ENCODE measurements at places on chromosomes 6 and 20. TPM values are rescaled to one million over a fixed set of nuclear protein-coding genes. Genes with fewer than 3 reads are reported as not detected.
A peak's percentile ranks its signal among the peaks of the same experiment; 100 is the strongest.

DNA sequence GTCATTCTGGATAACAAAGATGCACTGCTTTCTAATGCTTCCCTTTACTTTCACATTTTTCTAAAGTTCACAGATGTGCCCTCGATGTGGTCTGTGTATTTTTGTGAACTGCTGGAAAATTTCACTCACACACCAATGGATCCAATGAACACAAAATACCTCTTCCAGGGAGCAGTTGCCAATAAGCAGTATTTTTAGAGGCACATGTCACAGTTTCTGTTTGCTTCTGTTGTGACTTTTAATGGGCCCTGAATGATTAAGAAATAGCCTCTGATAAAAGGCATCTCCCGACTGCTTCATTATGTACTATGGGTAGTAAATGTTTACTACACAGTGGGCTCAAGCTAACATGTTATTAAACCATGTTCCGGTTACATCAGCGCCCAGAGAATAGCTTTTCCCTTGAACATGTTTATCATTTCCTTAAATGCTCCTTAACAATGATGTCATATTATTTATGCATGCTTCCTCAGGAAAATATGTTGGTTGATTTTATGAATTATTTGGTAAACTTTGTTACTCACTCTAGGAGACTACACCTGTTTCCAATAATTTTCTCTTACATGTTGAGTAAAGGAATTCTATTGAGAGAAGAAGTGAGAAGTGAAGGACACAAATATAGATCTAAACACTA is 188.0 kb downstream of the KCNQ5 start:
- H3K27ac ChIP-seq = peak overlapping the region; percentile 84
- DNase-seq = no peak
- no peak overlapping the region for H3K4me3 ChIP-seq

GRCh38 chr20:3702611-3703391 is 9.6 kb downstream of the SIGLEC1 start:
- no peaks in the 10 kb centered on the region for H3K36me3 ChIP-seq
- H3K4me3 ChIP-seq = no peak overlapping the region

DNA sequence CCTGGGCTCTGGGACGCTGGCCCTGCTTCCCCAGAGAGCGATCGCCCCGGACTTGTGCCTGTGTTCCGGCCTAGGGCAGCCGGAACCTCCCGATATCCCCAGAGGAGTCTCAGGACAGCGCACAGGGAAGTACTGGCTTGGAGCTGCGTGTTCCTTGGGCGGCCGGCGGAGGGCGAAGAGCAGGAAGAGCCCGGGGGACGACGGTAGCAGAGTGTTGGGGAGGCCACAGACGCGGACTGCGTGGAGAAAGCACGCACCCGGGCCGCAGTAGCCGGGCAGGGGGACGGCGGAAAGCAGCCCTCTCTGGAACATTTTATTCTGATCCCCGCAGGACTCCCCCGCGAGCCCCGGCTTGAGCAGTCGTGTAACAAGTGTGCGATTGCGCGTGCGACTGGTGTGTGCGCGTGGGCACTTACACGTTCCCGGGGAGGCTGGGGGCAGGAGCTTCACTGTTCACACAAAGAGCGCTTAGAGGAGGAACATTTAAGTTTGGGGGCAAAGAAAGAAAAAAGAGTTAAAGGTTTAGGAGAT is 36.1 kb downstream of the NCR2 start:
- no peak overlapping the region for H3K27ac ChIP-seq
- peak; percentile 51 for DNase-seq
- no peaks in the 10 kb centered on the region for H3K36me3 ChIP-seq
- peaks cover 16% of the 10 kb centered on the region for H3K4me1 ChIP-seq
- no peaks in the 10 kb centered on the region for H3K27me3 ChIP-seq

GRCh38 chr20:3165473-3166337 is 6.0 kb upstream of the FASTKD5 start:
- H3K4me1 ChIP-seq = peaks cover 9% of the 10 kb centered on the region
- H3K27ac ChIP-seq = no peak overlapping the region
- H3K27me3 ChIP-seq = no peaks in the 10 kb centered on the region
- DNase-seq = peak; percentile 57
- H3K36me3 ChIP-seq = no peaks in the 10 kb centered on the region

DNA sequence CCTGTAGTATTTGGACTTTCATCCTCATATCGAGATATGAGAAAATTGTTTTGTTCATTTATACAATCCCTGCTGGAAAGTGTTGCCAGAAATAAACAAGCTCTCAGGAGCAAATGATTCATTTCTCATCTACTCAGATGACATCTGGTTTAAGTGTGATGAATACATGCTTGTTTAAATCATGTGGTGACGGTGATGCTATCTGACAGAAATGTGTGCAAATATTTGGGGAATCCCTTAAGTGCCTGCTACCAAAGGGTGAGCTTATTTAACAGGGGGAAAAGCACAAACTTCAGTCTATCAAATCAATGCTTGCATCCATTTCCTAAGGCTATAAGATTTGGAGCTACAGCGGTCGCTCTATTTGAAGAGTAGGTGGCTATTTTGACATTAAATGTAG is 368.3 kb upstream of the SASH1 start:
- H3K4me1 ChIP-seq = no peaks in the 10 kb centered on the region
- no peaks in the 10 kb centered on the region for H3K36me3 ChIP-seq
- no peak overlapping the region for H3K27ac ChIP-seq
- no peaks in the 10 kb centered on the region for H3K27me3 ChIP-seq
- no peak for DNase-seq

- H3K27me3 ChIP-seq = peaks cover 6% of the 10 kb centered on the region
- H3K4me3 ChIP-seq = no peak overlapping the region
- peaks cover 19% of the 10 kb centered on the region for H3K4me1 ChIP-seq
- H3K36me3 ChIP-seq = no peaks in the 10 kb centered on the region
These were observed 240.3 kb downstream of the DLL1 start for GRCh38 chr6:170050591-170051041.

GRCh38 chr20:62339647-62340062 is 27.5 kb downstream of the LAMA5 start:
- no peak overlapping the region for H3K27ac ChIP-seq
- no peak overlapping the region for H3K4me3 ChIP-seq
- no peaks in the 10 kb centered on the region for H3K27me3 ChIP-seq
- H3K4me1 ChIP-seq = no peaks in the 10 kb centered on the region

DNA sequence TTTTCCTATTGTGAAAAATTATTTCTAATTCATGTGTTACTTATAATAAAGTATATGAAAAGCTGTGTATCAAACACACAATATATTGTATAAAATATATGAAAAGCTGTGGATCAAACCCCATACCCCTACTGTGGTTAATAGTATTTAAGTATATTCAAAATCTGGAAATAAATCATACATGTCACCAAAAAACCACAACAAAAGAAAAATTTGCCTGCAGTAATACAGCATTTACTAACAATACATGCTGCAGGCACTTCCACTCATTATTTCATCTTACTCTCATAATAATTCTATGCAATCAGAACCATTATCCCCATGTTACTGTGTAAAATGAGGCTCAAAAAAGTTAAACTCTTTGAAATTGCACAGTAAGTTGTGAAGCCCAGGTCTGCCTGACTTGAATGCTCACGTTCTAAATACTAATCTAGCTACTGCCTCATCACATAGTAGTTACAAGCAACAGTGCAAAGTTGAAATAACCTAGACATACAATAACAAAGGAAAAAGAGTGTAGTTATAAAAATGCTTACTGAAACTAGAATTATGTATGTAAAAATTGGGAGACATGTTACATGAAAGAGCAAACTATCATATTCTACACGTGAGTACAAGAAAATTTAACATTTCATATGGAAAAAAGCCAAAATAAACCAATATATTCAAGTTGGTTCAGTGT is 61.7 kb downstream of the FAM217A start:
- H3K4me3 ChIP-seq = peak overlapping the region; percentile 68
- no peak for DNase-seq
- H3K27me3 ChIP-seq = no peaks in the 10 kb centered on the region
- H3K36me3 ChIP-seq = no peaks in the 10 kb centered on the region
- H3K4me1 ChIP-seq = peaks cover 29% of the 10 kb centered on the region
- H3K27ac ChIP-seq = peak overlapping the region; percentile 89

GRCh38 chr6:161838306-161839035 is 564.6 kb upstream of the AGPAT4 start:
- H3K36me3 ChIP-seq = no peaks in the 10 kb centered on the region
- no peaks in the 10 kb centered on the region for H3K27me3 ChIP-seq
- H3K27ac ChIP-seq = no peak overlapping the region
- H3K4me3 ChIP-seq = no peak overlapping the region
- DNase-seq = no peak

- H3K27me3 ChIP-seq = no peaks in the 10 kb centered on the region
- no peak overlapping the region for H3K4me3 ChIP-seq
- no peaks in the 10 kb centered on the region for H3K4me1 ChIP-seq
- no peak for DNase-seq
- peak overlapping the region; percentile 61 for H3K27ac ChIP-seq
- H3K36me3 ChIP-seq = no peaks in the 10 kb centered on the region
These were observed 86.3 kb upstream of the CARMIL1 start for GRCh38 chr6:25192590-25193459.

GRCh38 chr6:36643977-36644376 is 34.5 kb upstream of the CDKN1A start:
- no peak overlapping the region for H3K27ac ChIP-seq
- H3K4me1 ChIP-seq = peaks cover 7% of the 10 kb centered on the region
- H3K4me3 ChIP-seq = no peak overlapping the region
- no peaks in the 10 kb centered on the region for H3K27me3 ChIP-seq
- DNase-seq = no peak

DNA sequence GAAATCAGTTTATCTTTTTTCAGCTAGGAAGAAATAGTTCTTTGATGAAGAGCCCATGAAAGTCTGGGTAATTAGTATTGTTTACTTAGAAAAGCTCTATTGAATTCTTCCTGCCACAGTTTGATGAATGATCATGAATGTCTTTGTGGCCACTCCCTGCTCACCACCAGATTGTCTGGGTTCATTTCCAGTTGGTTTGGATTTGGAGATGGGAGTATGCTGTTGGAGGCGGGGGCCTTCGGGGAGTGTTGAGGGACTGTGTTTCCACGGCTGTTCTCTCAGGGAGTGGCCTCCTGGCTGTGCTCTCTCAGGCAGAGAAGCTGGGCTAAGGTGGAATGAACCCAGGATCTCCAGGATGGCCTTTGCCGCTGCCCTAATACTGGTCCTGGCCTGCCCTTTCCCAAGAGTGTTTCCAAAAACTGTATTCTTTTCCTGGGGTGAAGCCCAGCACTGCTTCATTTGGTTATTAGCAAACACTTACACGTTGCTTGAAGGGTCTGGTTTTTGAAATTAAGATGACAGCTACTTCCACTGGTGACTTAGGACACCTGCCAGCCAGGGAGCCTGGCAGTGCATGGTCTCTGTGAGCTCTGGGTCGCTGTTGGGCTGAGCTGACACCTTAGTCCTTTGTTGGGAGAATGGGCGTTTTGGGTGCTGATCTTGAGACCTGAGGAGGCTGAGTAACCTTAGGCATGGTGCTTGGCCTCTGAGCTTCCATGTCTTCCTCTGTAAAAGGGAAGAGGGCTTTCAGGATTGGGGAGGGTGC is 23.2 kb downstream of the PRPF6 start:
- no peak for DNase-seq
- no peak overlapping the region for H3K27ac ChIP-seq
- no peak overlapping the region for H3K4me3 ChIP-seq
- H3K4me1 ChIP-seq = peaks cover 5% of the 10 kb centered on the region
- H3K36me3 ChIP-seq = peaks cover 79% of the 10 kb centered on the region
- H3K27me3 ChIP-seq = no peaks in the 10 kb centered on the region

DNA sequence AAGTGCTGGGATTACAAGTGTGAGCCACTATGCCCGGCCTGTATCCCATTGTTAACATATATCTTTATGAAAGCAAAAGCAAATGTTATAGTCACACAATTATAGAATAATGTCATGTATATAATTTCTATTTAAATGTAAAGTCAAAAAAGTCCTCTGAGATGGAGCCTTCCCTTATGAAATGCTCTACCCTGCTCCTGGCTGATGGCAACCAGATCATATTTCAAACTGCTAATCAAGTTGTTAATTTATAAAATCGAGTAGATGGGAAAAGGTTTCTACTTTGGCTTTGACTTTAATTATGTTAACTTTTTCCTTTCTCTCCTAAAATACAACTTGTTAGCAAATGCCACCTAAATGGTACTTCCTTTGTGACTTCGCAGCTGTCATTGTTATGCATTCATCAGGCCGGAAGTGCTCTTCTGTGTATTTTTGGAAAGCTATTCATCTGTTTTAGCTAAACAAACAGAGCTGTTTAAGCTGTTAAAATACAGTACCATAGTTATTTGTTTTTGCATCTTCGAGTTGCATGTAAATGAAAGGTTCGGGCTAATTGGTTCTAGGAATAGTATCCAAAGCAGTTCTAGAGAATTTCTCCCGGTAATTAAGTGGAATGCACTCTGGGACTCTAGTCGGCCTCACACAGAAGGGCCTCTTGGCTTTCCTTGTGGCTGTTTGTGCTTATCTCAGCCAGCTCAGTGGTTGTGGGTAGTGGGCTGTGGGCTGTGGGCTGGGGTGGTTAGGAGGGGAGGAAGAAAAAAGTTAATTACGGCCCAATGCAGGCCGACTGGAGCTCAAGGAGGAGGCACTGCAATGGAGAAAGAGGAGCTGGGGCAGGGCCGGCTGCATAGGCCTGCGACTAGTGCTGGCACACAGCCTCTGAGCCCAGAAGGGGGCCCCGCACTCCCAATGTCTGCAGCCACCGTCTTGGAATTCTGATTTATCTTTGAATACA is 34.8 kb downstream of the SLC35D3 start:
- no peak overlapping the region for H3K4me3 ChIP-seq
- DNase-seq = no peak
- H3K36me3 ChIP-seq = no peaks in the 10 kb centered on the region
- H3K27ac ChIP-seq = no peak overlapping the region

GRCh38 chr6:13614126-13614925 is 809 bp upstream of the NOL7 start:
- peak overlapping the region; percentile 75 for H3K4me3 ChIP-seq
- peak overlapping the region; percentile 95 for H3K27ac ChIP-seq
- peaks cover 47% of the 10 kb centered on the region for H3K36me3 ChIP-seq

DNA sequence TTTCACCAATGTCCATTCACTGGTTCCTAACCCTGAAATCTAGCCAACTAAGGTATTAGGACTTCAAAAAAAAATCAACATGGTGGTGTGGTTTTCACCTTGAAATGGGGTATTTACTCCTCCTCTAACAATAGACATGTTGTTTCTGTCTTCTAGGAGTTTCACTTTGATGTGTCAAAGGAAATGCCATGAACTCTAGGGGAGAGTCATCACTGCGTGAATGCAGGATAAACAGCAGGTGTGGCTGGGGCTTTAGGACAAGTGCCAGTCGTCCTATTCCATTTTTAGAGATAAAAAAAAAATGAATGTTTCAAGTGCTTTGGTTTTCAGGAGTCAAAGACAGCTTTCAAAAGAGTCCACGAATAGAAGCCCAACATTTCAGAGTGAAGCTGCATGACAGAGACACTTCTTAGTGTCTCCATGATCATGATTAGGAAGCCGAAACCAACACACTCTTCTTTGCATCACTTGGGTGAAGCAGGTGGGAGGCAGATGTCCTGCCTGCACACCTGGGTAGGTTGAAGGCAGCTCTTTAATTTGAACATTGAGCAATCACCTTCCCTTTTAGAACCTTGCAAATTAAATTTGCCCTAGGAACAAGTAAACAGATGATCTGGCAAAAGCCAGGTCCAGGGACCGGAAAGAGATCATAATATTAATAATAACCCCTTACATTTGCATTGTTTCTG is 328.5 kb upstream of the PRDM1 start:
- no peaks in the 10 kb centered on the region for H3K27me3 ChIP-seq
- H3K27ac ChIP-seq = no peak overlapping the region
- DNase-seq = no peak
- H3K36me3 ChIP-seq = no peaks in the 10 kb centered on the region
- H3K4me1 ChIP-seq = no peaks in the 10 kb centered on the region
- H3K4me3 ChIP-seq = no peak overlapping the region

- peaks cover 21% of the 10 kb centered on the region for H3K4me1 ChIP-seq
- no peak overlapping the region for H3K27ac ChIP-seq
- H3K4me3 ChIP-seq = no peak overlapping the region
- H3K36me3 ChIP-seq = no peaks in the 10 kb centered on the region
These were observed 252.5 kb downstream of the LAMA2 start for GRCh38 chr6:129135451-129135850.

The DEK gene
- total RNA-seq = 69.6 TPM

The FOXF2 gene
- total RNA-seq = 0.42 TPM

The FABP7 gene
- total RNA-seq = 7.3 TPM

The RFX6 gene
- not detected for total RNA-seq

All from psoas muscle (tissue), 8 donors.